ENCODE measurements at places on chromosomes 16 and 17.

- DNase-seq, result no peak
These were observed 1.1 kb downstream of the ANKFY1 start for GRCh38 chr17:4262703-4263102.

DNA sequence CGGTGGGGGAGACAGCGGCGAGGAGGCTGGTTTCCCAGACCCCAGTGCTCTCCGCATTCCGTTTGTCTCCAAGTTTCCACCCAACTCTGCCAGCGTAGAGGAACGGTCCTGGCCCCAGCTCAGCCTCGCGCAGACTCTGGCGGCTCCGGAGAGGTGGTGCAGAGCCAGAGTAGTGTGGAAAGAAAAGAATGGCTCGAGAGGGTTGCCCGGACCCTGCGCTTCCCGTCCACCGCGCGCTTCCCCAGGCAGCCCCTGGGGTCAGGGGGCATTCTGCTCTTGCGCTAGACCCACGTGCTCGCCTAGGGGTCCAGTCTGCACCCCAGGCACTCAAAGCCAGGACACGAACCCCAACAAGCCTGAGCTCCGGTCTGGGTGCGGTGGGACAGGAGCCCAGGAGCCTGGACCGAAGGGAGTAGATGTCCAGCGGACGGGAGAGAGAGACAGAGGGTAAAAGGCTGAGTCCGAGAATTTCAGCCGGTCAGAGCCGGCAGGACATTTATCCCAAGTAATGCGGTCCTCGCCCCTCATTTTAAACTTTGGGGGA is 3.8 kb downstream of the PMP22 start:
- DNase-seq, result no peak

- DNase-seq, result no peak
These were observed 59.6 kb upstream of the CIBAR2 start for GRCh38 chr16:85171759-85172454.

GRCh38 chr16:4241928-4242283 is at the start of gene SRL:
Gene SRL (minus strand): TSS chr16:4242080. CDS start chr16:4242067, 13 bp downstream.
- peak; percentile 48 for DNase-seq

DNA sequence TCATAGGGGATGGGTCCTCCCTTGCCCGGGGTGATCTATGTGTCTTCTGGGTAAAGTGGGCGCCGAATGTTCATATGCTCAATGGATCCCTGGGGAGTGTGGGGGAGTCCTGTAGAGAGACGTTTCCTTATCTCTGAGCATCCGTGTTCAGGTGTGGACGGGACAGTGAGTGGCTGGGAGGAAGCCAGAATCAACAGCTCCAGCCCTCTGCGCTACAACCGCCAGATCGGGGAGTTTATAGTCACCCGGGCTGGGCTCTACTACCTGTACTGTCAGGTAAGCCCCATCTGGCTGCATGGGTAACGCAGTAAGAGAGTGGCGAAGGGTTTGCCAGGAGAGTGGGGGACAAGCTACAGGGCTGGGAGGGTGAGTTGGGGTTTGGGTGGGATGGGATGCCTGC is 1.9 kb upstream of the TNFSF13 start:
- no peak for DNase-seq

GRCh38 chr16:69823831-69824563 is 61.9 kb downstream of the WWP2 start:
- DNase-seq, result no peak

DNA sequence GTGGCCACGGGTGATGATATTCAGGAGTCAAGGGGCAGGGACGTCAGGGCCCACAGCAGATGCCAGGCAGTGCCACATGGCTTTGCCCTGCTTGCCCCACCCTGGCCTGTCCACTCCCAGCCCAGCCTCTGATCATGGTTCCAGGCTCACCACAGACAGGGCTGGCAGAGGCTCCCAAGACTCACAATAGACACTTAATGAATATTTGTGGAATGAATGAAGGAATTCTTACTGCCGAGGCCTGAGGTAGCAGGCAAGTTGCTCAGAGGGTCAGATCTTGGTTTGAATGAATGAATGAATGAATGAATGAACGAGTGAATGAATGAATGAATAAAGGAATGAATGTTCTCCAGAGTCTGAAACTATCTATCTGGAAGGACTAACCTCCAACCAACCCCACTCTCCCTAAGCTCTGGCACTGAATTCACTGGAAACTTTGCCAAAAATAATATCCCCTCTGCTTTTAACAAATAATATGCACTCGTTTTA is 60.9 kb downstream of the RAI1 start:
- no peak for DNase-seq
